Left cardiac atrium (tissue), 4 donors: ENCODE measurements at places on chromosomes 16 and 17.
A peak's percentile ranks its signal among the peaks of the same experiment; 100 is the strongest.

- DNase-seq: no peak
These were observed 50.5 kb downstream of the PSMD12 start for GRCh38 chr17:67315865-67316264.

- DNase-seq: no peak
These were observed 23.0 kb downstream of the USP6 start for GRCh38 chr17:5138616-5139457.

- no peak for DNase-seq
These were observed 1208.6 kb downstream of the CDH11 start for GRCh38 chr16:63913290-63913689.

DNA sequence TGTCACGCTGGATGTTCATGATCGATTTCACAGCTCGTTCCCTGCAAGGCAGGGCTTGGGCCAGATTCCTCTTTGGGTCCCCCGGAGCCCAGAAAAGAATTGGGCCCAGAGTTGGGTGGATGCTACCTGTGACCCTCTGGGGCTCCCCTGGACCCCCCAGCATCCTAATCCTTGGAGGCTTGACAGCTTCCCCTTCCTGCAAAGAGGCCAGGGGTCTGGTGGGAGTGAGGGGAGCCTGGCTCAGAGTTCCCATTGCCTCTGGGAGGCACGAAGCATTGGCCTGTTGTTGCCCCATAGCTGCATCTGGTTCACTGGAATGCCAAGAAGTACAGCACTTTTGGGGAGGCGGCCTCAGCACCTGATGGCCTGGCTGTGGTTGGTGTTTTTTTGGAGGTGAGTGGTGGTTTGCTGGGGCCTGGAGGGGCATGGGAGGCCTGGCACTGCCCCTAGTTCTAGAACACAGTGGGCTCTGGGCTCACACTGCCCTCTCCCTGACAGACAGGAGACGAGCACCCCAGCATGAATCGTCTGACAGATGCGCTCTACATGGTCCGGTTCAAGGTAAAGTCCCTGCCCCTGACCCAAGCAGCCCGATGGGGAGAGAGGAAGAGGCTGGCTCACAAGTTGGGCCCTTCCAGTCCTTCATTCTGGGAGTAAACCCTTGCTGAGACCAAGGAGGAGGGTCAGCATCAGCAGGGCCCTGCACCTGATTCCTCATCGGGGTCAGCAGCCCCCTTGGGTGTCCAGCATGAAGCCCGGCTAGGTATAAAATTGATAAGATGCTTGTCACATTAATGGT is 7.2 kb downstream of the CA7 start:
- DNase-seq: no peak

DNA sequence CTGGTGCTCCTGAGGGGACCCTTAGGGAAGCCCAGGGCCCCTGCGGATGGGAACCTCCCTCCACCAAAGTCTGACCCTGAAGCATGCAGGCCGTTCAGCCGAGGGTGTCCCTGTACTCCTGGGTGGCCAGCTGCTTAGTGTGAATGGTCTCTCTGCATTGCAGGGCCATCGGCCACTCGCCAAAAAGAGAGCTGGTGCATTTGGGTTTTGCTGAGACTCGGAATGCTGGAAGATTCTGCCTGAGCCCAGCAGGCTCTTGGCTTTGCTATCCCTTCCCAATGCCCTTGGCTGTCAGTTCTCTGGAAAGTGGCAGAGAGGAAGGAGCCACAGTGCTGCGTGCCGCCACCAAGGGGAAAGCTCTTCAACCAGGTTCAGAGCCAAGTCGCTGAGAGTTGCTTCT is 2.8 kb downstream of the MEOX1 start:
- no peak for DNase-seq

GRCh38 chr16:87098361-87098760 is 218.8 kb downstream of the C16orf95 start:
- no peak for DNase-seq

DNA sequence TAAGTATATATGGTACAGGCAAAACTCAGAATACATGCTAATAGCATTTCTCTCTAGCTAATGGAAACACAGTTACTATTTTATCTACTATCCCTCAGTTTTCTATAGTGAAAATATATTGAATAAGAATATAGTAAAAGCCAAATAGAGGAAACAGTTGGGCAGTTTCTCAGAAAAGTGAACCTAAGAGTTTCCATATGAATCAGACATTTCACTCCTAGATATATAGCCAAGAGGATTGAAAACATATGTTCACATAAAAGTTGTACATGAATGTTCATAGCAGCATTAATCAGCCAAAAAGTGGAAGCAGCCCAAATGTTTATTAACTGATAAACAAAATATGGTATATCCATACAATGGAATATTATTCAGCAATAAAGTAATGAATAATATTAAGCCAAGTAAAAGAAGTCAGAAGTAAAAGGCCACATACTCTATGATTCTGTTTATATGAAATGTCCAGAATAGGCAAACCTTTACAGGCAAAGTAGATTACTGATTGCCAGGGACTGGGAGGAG is 134.6 kb downstream of the CYB561 start:
- DNase-seq: no peak

DNA sequence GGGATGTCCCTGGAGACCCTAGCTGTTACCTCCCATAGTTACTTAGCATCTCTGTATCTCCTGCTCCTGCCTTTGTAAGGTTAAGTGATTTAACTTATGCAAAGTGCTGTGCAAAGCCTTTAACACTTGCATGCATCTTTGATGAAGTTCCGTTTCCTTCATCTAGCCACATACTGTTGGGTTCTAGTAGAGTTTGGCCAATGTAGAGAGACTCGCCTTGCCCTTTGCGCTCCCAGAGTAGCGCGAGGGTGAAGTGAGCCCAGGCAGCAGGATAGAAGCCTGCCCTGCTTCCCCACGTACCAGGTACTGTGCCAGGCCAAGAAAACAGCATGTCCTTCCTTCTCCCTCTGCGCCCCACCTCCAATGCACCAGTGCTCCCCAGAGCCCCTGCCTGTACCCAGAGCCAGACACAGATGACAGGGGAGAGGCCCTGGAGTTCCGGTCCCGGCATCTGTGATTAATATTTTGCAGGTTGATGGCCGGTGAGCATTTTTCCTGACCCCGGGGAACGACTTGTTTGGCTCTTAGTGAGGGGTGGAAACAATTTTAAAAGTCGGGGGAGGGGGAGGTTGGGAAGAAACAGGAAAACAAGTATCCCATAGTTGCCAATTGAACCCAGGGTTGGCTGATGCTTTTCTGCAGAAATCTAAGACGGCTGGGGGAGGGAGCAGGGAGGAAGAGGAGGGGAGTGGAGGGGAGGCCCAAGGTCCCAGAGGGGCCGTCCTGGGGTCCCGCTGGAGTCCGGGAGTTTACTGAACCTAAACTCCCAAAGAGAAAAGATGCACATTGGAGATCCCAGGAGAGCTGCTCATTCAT is 13.1 kb upstream of the CDC42EP4 start:
- DNase-seq: no peak

DNA sequence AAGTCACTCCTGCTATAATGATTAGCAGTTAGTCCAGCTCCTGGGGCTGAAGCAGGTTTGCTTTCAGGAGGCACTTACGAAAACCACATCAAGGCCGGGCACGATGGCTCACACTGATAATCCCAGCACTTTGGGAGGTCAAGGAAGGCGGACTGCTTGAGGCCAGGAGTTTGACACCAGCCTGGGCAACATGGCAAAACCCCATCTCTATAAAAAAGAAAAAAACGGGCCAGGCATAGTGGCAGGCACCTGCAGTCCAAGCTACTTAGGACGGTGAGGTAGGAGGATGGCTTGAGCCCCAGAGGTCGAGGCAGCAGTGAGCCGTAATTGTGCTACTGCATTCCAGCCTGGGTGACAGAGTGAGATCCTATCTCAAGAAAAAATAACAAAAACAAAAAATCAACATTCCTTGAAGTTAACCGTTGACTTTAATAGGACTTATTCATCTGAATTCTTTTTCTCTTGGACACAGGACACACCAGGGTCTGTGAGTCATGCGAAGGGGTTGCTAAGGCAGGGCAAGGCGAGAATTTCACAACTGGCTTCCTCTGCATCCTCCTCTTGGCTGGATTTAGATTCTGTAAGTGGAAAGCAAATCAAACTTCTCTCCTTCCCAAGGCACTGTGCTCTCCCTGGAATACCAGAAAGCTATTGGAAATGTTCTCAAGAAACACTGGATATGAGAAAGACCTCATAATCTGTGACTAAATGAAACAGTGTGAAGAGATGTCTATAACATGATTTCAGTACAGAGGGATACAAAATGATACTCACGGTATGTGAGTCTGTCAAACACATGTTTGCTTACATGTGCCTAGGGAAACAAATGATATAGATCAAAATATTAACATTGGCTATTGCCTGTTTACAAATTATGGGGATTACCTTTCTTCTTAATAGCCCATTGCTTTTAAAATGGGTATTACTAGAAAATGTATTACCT is 99.5 kb downstream of the SYCE1L start:
- peak; percentile 68 for DNase-seq

DNA sequence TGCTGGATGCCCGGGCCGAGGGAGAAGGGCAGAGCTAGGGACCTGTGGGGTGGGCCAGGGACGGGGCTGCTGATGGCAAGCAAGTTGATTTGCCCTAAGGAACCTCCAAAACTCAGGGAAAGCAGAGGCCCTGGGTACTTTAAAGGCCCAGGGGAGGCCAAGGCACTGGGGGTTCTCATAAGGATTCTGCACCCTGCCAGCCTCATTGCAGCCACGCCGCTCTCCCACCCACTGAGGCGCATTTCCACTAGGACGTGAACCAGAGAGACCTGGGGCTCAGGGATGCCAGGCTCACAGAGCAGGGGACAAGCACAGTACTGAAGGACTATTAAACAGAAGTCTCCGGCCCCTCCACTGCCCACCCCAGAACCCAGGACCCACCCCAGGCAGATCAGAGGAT is 39.4 kb upstream of the RBFOX3 start:
- DNase-seq: no peak

DNA sequence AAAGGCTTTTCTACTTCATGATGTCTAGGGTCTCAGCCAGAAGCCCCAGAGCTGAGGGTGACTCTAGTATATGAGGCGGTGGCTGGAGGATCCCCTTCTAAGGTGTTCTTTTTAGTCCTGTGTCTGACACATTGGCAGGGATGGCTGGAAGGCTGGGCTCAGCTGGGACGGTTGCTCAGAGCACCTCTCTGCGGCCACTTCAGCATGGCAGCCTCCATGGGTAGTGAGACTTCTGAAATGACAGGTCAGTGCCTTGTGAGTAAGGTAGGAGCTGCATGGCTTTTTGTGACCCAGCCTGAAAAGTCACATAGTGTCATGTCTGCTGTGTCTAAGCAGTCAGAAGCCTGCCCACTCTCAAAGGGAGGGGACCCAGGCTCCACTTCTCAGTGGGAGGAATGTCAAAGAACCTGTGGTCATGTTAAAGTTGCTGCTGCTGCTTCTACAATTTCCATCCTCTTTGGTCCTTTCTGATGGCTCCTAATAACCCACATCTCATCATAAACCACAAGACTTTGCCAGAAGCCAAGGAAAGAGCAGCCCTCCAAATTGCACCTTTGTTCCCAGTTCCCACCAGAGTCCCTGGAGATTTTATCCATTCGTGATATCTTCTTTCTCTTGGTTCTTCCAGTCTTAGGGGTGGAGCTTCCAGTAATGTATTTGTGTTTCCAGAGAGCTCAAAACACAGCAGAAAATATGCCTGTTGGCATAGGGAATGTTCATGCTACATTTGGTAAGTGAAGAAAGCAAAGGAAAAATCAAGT is 15.4 kb upstream of the KCNG4 start:
- no peak for DNase-seq

GRCh38 chr16:31093132-31093703 is 1.4 kb downstream of the VKORC1 start:
- DNase-seq: no peak

DNA sequence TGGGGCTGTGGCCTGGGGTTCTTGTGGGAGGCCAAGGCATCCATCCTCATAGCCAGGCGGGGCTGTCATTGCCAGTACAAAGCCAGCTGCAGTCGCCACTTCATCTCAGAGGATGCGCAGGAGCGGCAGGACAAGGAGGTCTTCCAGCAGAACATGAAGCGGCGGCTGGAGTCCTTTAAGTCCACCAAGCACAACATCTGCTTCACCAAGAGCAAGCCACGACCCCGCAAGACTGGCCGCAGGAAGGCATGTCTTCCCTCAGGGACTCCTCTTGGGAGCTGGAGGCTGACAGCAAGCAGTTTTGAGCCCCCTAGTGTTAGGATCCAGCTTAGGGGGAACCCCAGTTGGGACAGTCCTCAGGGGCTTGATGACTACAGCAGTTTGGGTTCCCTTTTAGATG is 15.1 kb upstream of the PLEKHG4 start:
- no peak for DNase-seq
